ENCODE measurements at places on chromosomes 4 and X.

DNA sequence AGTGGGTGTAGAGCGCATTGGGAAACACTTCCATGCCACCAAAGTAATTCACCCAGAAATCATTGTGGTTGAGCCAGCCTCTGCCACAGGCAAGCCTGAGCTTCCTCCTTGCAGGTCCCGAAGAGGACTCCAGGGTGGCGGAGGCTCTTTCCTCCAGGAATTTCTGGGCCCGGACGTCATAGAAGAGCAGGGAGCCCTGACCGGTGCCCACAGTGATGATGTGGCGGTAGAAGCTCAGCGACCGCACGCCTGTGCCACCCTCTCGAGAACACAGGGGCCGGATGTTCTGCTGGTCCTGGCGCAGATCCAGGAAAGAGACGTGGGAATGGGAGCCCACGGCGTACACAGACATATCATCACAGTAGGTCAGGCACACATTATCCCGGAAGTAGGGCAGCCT lies 1.3 kb downstream of the DCAF12L1 start:
- DNase-seq, result no peak

DNA sequence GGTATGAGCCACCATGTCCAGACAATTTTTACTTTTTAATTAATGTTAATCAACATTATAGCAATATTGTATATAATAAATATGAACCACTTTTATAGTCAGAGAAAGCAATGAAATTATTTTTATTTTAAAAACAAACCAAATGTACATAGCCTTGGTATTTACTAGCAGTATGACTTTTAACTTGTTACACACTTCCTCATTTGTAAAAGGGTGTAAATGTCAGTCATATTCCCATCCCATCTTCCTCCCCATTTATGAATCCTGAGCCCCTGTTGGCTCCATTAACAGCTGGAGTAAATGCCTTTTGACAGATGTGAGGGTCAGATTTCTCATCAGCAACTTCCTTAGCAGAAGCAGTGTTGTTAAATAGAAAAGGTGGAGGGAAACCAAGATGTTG lies 179.6 kb upstream of the SPRY1 start:
- DNase-seq, result no peak

GRCh38 chr4:36747277-36748129 lies 466.1 kb downstream of the DTHD1 start:
- no peak for DNase-seq

DNA sequence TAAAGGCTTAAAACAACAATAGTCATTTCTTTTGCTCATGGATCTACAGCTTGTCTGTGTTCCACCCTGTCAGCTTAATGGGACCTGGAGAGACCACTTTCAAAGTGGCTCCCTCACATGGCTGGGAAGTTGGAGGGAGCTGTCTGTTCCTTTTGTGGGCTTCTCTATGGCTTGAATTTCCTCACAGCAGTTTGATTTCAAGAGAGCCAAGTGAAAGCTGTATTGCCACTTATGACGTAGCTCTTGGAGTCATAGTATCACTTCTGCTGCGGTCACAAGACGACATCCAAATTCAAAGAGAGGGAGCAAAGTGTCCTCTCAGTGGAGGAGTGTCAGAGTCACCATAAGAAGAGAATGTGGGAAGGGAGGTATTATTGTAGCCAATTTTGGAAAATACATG lies 22.7 kb upstream of the ACSL1 start:
- DNase-seq, result no peak

DNA sequence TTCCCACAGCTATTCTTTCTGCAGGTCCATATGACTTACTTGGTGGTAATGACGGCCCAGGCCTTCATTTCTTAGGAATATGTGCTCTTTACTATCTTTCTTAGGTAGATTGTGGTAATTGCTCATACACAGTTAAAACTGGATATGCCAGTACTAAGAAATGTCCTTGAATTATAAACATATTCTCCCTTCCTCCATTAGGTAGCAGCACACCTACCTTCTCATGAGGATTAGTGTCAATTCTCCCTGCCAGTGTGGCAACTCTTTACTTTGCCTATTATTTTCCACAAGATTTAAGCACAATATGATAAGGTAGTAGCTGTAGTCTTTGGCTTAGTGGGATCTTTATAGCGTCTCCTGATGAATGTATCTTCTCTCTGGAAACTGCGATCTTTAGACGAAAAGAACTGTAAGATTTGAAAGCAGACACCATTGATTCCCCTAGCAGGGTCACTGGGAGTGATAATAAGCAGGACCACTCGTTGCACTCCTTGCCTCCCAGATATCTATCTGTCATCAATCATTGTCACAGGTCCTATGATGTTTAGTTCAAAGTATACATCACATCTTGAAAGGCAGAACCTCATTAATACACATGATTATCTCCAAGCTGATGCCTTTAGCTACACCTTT lies 1240.7 kb downstream of the C4orf33 start:
- no peak for DNase-seq

DNA sequence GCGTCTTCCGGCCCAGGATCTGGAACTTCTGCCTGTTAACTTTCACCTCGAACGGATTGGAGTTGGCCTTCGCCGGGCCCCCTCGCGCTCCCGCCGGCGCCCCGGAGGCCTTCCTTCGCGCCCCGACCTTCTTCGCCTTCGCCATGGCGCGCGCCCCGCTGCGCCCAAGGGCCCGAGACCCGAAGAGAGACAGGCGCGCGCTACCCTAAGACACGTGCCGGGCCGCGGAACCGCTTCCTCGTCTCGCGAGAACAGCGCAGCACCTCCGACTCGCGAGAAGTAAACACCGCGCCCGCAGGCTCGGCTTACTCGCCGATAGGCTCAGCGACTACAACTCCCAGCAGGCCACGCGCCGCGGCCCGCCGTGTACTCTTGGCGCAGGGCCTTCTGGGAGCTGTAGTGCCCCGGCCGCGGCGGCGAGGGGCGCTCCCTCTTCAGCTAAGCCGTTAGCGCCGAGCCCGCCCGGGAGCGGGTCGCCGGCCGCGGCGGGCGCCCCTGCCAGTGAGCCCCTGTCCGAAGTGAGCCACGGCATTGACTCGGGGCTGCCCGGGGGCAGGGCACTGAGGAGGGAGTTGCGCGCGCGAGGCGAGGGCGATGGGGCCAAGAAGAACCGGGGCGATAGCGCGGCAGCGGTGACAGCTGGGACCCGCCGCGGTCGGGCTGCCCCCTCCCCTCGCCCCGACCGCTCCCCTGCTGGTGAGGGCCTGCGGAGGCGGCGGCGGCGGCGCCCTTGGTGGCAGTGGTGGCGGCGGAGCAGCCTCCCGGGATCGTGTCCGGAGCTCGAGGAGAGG lies at the start of the genes GRK4 and NOP14:
GRK4 (plus strand) TSS at position 397 of the 791 bp plus-strand sequence. CDS start 500 bp downstream, outside the sequence.
NOP14 (minus strand) TSS at position 232 of the 791 bp plus-strand sequence; CDS start at position 145, 87 bp downstream.
- DNase-seq, result peak; percentile 97

DNA sequence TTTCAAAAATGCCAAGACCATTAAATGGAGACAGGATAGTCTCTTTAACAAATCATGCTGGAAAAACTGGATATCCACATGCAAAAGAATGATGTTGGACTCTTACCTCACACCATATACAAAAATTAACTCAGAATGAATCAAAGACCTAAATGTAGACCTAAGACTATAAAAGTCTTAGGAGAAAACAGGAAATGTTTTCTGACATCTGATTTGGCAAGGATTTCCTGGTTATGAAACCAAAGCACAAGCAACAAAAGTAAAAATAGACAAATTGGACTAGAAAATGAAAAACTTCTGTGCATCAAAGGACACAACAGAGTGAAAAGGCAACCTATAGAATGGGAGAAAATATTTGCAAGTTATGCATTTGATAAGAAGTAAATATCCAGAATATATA lies 37.6 kb downstream of the ARFIP1 start:
- DNase-seq, result no peak

DNA sequence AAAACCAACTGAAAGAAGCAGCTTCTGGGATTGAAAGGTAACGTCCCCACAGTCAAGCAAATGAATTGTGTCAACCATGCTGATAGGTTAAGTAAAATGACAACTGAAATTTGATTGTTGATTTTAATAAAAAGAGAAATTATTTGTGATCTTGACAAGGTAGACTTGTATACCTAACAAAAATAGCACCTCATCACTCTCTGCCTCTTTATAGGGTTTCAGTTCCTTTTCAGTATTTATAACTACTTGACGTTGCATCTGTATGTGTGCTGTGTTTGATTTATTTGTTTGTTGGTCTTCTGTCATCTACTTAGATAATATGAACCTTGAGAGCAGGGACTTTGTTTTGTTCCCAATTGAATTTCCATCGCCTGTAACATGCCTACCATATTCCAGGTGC lies 7.9 kb upstream of the PPP3CA start:
- no peak for DNase-seq

DNA sequence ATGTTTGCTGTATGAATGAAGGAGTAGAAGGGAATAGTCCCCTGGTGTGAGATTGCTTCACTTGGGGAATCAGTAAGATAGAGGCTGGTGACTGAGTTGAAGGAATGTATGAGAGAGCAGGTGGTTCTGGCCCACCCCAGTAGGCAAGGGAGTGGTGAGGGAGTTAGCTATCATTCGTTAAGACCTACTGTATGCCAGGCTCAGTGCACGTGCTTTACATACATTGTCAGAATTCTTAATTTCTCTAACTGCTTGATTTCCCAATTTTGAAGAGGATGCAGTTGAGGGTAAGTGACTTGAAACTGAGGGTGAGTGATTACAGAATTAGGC lies 700 bp downstream of the VMA21 start:
- DNase-seq, result no peak

DNA sequence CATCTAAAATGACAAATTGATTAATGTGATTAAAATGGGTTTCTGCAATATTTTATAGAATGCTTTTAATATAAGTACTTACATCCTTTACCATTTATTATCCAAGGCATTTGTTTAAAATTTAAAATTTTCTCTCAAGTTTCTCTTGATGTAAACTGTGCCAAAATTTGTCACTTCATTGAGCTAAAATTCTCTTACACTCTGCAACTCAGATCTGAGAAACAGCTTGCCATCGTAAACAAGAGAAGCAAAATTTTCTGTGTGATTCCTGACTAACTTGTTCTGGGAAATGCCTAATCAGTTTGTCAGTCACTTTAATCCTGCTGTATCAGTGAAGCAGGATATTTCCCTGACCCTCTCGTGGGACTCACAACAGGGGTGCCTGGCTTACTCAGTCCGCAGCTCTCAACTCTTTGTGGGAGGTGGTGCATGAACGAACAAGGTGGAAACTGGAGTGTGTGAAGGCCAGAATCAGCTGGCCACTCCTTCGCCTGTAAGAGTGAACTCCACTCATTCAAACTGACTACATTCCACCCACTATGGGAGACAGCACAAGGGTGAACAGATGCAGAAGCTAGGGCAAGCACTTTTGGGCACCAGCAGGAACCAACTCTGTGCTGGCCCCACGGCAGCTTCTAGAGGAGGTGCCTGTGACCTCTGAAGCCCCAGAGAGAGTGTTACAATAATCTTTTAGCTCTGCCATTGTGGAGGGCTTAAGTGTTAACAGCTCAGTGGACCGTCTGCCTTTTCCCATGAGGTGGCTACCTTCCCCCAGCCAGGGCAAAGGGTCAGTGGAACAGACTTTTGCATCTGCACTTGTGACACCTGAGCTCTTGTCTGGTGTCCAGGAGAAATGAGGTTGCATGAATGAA lies 349.4 kb downstream of the FAT4 start:
- no peak for DNase-seq

GRCh38 chrX:30147996-30148643 lies 67.2 kb upstream of the MAGEB2 start:
- no peak for DNase-seq

DNA sequence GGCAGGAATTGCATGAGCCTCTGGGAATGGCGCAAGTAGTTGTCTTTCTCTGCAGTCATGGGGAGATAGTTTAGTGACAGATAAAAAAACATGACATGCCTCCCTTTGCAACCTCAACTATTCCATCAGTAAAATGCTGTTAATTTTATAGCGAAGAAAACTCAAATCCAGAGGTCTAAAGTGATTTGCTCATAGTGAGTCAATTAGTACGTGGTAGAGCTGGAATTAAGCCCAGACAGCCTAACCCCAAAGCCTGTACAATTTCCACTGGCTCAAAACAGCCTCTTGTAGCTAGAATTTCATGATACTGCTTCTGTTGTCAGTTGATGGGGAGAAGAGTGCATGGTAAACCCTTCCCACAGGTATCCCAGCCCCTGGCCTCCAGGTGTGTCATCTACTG lies 81.3 kb upstream of the TRPC5 start:
- no peak for DNase-seq

- DNase-seq, result no peak
Observed at GRCh38 chrX:153517946-153518834, 748 bp downstream of the ATP2B3 start.

DNA sequence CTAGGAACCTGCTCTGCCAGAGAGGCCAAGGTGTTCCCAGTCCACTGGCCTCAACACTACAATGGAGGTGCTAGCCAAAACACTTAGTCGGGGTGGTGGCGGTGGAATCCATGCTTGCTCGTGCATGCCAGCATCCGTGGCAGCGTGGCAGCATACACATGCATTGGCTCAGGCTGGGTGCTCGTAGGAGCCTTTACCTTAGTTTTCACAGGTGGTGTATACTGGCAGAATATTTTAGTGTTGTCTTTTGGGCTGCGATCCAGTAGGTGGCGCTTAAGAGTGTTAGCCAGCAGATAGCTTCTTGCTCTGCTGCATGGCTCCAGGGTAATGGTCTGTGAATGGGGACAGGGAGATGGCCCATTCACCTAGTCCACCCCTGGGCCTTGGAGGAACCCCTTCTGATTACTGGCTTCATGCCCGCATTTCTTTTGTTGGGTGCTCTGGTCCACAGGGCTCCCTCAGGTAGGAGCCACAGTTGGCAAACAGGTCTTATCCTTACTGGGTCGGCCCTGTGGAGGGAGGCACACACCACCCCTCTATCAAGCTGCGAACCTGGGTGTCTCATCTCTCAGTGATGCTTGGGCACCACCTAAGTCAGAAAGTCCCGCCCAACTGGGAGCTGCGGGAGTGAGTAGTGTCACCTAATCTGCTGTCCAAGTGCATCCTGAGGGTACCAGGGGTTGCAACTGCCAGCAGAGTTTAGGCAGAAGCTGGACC lies 40.0 kb downstream of the RIPPLY1 start:
- no peak for DNase-seq

GRCh38 chr4:82057990-82058544 lies 315.7 kb downstream of the HNRNPD start:
- no peak for DNase-seq

- DNase-seq, result no peak
Observed at GRCh38 chr4:7132249-7132648, 60.1 kb upstream of the SORCS2 start.

DNA sequence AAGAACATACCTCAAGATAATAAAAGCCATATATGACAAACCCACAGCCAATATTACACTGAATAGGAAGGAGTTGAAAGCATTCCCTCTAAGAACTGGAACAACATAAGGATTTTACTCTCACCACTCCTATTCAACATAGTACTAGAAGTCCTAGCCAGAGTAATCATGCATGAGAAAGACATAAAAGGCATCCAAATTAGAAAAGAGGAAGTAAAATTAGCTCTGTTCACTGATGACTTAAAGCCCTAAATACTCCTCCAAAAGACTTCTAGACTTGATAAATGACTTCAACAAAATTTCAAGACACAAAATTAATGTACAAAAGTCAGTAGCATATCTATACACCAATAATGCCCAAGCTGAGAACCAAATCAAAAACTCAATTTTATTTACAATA lies 235.7 kb downstream of the NKX6-1 start:
- DNase-seq, result no peak

- no peak for DNase-seq
Observed at GRCh38 chr4:122705547-122706117, 26.9 kb upstream of the BBS12 start.

All from activated CD8-positive, alpha-beta memory T cell treated with anti-CD3 and anti-CD28 coated beads for 4 hours (primary cell).